ENCODE measurements at places on chromosomes 12 and 14.

DNA sequence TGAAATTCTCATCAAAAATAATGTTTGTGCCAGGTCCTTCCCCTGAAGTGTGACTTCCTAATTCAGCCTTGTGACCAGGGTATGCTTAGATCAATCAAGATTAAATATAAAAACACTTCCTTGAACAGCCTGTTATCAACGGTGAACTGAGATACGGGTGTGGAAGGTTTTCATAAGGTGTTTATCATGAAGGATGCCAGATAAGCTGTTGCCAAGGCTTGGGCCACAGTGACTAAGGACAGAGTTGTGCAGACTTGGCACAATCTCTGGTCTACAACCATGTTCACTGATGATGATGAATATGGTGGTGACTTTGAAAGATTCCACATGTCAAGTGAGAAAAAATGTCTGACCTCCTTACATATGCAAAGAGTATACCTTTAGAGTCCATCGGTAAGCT, 51.3 kb upstream of the LIN7A start:
- DNase-seq, result no peak

- DNase-seq, result peak; percentile 85
Measured at GRCh38 chr12:120356567-120357030, 12.4 kb downstream of the MSI1 start.

DNA sequence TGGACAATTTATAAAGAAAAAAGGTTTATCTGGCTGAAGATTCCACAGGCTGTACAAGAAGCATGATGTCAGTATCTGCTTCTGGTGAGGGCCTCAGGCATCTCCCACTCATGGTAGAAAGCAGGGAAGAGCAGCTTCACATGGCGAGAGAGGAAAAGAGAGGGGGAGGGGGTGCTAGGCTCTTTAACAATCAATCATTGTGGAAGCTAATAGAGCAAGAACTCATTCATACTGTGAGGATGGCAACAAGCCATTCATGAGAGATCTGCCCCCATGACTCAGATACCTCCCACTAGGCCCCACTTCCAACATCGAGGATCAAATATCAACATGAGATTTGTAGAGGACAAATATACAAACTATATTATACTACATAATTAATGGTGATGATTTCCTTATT, 361.9 kb upstream of the FAR2 start:
- peak; percentile 70 for DNase-seq

DNA sequence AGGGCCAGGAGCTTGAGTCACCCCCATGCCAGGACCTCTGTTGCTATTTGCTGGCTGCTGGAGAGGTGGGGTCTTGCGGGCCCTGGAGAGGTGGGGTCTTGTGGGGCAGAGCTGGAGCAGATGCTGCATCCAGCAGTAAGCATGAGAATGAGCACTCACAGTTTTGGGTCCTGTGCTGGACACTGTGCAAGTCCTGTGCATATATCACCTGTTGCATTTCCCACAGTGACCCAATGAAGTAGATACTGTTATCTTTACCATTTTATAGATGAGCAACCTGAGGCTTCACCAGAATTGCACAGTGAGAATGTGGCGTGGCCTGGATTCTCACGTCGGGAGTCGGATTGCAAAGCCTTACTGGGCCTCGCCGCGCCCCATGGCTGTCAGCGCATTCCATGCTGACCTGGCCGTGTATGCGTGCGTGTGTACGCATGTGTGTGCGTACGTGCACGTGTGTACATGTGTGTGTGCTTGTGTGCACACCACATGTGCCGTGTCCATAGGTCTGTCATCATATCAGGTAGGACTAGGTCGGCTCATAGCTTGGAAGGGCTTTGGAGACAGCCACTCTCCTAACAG, 12.0 kb downstream of the COA8 start:
- DNase-seq, result no peak

DNA sequence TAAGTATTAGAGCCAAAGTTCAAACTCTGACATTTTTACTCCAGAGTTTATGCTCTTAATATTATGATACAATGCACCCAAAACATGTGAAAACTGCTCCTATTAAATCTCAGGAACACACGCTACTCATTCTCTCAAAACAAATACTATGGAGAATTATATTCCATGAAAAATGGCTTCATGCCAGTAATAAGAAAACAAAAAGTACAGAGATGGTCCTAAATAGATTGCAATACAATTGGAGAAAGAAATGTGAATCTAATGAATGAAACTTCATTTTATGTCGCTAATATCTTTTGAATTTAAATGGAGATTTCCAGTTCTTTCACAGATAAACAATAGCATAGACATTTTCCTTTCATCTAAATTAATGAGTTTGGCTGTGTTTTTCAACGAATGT, 384.3 kb downstream of the ADAMTS20 start:
- no peak for DNase-seq
